Activated CD8-positive, alpha-beta T cell treated with anti-CD3 and anti-CD28 coated beads, Interleukin-2, amount 10 ng/mL, durations not matched to agents 7 days and 5 days (primary cell): ENCODE measurements at places on chromosomes 13 and 19. TPM values are rescaled to one million over a fixed set of nuclear protein-coding genes. Genes with fewer than 3 reads are reported as not detected.

GRCh38 chr19:18587962-18588610, 512 bp upstream of the REX1BD start:
- peaks cover 19% of the 10 kb centered on the region for H3K36me3 ChIP-seq
- DNase-seq: peak; percentile 33
- peak overlapping the region; percentile 96 for H3K27ac ChIP-seq

MCEMP1 gene
- total RNA-seq: not detected

GRCh38 chr13:21852043-21852442, 181.2 kb downstream of the FGF9 start:
- no peaks in the 10 kb centered on the region for H3K36me3 ChIP-seq
- DNase-seq: no peak
- no peak overlapping the region for H3K4me3 ChIP-seq

DNA sequence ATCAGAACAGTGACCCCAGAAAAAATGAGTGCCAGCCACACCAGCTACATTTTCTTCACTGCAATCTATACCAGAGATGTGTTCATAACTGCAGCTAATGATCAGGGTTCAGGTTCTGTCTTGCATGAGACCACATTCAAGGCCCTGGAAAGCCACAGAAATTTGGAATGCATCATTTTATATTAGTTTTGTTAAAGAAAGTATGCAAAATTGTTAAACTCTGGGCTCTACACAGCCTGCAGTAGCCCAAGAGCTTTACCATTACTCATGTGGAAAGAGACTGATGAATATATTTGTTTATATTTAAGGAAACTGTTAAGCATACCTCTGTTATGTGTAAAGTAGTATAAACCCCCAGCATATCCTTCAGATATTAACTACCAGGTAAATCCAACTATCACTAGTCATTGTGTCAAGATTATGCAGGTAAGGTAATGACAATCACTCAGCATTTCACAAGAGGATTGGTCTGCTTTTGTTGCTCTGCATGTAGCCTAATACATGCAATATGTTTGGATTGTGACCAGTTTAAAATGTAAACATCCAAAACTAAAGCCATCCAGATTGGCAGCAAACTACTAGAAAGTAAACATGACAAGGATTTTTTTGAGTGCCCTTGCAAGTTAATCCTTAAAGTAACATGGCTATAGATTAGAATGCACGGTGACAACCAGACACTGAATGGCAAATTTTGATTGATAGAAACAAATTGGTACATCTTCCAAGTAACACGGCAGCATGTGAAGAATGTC, 429.1 kb upstream of the ARGLU1 start:
- H3K27me3 ChIP-seq: no peaks in the 10 kb centered on the region
- no peaks in the 10 kb centered on the region for H3K36me3 ChIP-seq
- H3K4me3 ChIP-seq: no peak overlapping the region
- no peaks in the 10 kb centered on the region for H3K4me1 ChIP-seq

DNA sequence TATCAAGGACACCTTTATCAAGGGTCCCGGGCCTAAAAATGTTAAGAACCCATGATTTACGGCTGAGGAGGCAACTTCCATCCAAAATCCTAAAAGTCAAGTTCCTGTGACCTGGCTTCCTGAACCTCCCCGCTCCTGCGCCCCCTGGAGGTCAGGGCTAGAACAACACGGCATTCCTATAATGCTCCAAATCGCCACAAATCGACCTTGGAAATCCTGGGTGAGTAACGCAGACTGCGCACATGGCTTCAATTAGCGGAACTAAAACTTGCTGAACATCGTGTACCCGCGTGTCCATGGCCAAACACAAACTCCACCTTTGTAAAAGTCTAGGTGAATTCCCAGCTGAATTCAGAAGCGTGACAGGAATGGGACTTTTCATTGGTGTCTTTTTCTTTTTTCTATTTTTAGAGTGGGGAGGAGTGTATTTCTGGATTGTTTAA, 4.3 kb upstream of the C5AR1 start:
- H3K36me3 ChIP-seq: no peaks in the 10 kb centered on the region
- no peaks in the 10 kb centered on the region for H3K27me3 ChIP-seq
- DNase-seq: peak; percentile 55
- H3K4me1 ChIP-seq: peaks cover 12% of the 10 kb centered on the region
- H3K4me3 ChIP-seq: no peak overlapping the region
- H3K27ac ChIP-seq: no peak overlapping the region

GRCh38 chr13:36903925-36904595, 16.0 kb downstream of the SMAD9 start:
- no peak for DNase-seq
- H3K4me3 ChIP-seq: no peak overlapping the region
- H3K36me3 ChIP-seq: no peaks in the 10 kb centered on the region

NFILZ gene
- total RNA-seq: not detected

CCL25 gene
- 10.0 TPM for total RNA-seq

- H3K27me3 ChIP-seq: peaks cover 18% of the 10 kb centered on the region
- no peak overlapping the region for H3K27ac ChIP-seq
- no peaks in the 10 kb centered on the region for H3K36me3 ChIP-seq
These were observed 12.3 kb downstream of the HRC start for GRCh38 chr19:49142866-49143335.

PLEKHF1 gene
- total RNA-seq: 47.7 TPM

DNA sequence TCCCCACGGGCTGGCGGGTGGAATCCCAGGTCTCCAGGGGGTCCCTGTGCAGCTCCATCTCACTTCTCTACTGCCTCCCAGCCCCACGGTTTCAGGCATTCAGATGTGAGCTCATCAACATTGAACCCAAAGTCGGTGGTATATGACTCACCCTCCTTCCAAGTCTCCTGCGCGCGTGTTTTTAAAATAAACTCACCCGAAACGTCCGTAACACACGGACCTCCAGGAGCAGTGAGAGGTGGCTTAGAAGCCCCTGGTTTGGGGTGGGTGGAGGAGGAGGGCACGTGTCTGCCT, 14.0 kb upstream of the CRTC1 start:
- H3K27me3 ChIP-seq: no peaks in the 10 kb centered on the region
- no peaks in the 10 kb centered on the region for H3K4me1 ChIP-seq
- H3K27ac ChIP-seq: no peak overlapping the region

GRCh38 chr13:105920370-105920769, 615.1 kb downstream of the EFNB2 start:
- no peak overlapping the region for H3K4me3 ChIP-seq
- H3K36me3 ChIP-seq: no peaks in the 10 kb centered on the region
- H3K27ac ChIP-seq: no peak overlapping the region
- DNase-seq: no peak
- H3K27me3 ChIP-seq: no peaks in the 10 kb centered on the region

- peaks cover 7% of the 10 kb centered on the region for H3K36me3 ChIP-seq
- peak overlapping the region; percentile 85 for H3K27ac ChIP-seq
- no peak for DNase-seq
- no peaks in the 10 kb centered on the region for H3K27me3 ChIP-seq
- peaks cover 24% of the 10 kb centered on the region for H3K4me1 ChIP-seq
- peak overlapping the region; percentile 86 for H3K4me3 ChIP-seq
These were observed 99.6 kb downstream of the ZNF429 start for GRCh38 chr19:21604951-21605476.

DNA sequence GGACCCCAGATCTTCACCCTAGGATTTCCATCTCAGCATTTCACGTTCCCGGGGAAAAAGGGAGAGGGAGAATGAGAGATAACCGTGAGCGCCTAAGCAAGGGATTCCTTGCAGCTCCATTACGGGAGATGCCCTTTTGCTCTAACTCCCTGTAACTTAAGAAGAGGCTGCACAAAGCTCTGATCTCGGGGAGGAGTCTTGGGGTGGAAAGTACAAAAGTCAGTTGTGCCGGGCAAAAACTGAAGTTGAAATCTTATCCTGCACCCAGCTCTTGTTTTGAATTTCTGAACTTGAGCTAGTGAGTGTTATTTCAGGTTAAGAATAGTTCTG, 256.4 kb upstream of the SOX21 start:
- DNase-seq: no peak
- no peak overlapping the region for H3K4me3 ChIP-seq
- peaks cover 3% of the 10 kb centered on the region for H3K4me1 ChIP-seq
- no peaks in the 10 kb centered on the region for H3K36me3 ChIP-seq
- H3K27me3 ChIP-seq: peaks cover 47% of the 10 kb centered on the region

ZNF878 gene
- 1.1 TPM for total RNA-seq

GRCh38 chr13:35046587-35046986, 104.5 kb downstream of the NBEA start:
- no peaks in the 10 kb centered on the region for H3K36me3 ChIP-seq
- no peak overlapping the region for H3K27ac ChIP-seq
- no peak overlapping the region for H3K4me3 ChIP-seq
- H3K27me3 ChIP-seq: no peaks in the 10 kb centered on the region

- H3K4me3 ChIP-seq: no peak overlapping the region
- no peak for DNase-seq
- peaks cover 29% of the 10 kb centered on the region for H3K27me3 ChIP-seq
These were observed 786 bp upstream of the LILRA2 start for GRCh38 chr19:54572696-54573311.

DNA sequence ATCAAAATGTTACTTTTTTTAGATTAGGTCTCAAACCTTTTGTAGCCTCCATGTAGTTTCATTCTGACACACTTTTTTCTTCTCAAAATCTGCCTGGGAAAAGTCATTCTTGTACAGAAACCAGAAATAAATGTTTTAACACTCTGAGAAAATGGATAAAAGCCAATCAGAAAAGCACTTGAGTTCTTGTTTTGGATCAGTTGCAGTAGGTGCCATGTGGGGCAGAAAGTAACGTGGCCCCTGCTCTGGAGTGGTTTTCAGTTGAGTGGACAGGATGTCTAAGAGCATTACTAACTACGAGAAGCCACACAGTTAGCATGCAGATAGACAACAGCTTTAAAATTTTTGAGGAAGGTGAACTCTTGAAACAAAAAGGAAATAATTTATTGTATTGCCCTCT, 19.1 kb downstream of the GPR183 start:
- H3K36me3 ChIP-seq: peaks cover 52% of the 10 kb centered on the region
- H3K4me1 ChIP-seq: peaks cover 76% of the 10 kb centered on the region
- H3K27me3 ChIP-seq: no peaks in the 10 kb centered on the region
- peak; percentile 50 for DNase-seq
- no peak overlapping the region for H3K4me3 ChIP-seq

CFAP97D2 gene
- total RNA-seq: not detected

DNA sequence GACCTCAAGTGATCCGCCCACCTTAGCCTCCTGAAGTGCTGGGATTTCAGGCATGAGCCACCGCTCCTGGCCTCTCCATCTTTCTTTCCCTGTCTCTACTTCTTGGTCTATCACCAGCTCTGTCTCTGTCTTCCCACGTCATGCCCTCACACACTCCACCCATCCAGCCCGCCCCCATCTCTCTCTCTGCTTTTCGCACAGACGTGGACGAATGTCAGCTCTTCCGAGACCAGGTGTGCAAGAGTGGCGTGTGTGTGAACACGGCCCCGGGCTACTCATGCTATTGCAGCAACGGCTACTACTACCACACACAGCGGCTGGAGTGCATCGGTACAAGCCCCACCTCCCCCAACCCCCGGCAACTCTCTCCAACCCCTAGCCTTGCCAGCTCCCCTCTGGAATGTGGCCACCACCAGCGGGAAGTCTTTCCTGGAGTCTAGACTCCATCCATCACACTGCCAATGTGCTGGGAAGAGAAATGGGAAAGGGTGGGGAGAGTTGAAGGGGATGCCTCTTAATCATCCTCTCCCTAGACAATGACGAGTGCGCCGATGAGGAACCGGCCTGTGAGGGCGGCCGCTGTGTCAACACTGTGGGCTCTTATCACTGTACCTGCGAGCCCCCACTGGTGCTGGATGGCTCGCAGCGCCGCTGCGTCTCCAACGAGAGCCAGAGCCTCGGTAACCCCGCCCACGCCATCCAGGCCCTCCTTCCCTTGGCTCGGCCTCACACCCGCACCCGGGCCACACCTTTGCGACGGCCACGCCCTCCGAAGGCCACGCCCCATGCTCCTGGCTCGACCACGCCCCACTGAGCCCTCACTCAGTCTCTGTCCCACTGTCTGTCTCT, 22.5 kb downstream of the LTBP4 start:
- no peaks in the 10 kb centered on the region for H3K27me3 ChIP-seq
- peaks cover 16% of the 10 kb centered on the region for H3K4me1 ChIP-seq
- H3K4me3 ChIP-seq: no peak overlapping the region
- peaks cover 18% of the 10 kb centered on the region for H3K36me3 ChIP-seq

IQCN gene
- total RNA-seq: 3.7 TPM

DNA sequence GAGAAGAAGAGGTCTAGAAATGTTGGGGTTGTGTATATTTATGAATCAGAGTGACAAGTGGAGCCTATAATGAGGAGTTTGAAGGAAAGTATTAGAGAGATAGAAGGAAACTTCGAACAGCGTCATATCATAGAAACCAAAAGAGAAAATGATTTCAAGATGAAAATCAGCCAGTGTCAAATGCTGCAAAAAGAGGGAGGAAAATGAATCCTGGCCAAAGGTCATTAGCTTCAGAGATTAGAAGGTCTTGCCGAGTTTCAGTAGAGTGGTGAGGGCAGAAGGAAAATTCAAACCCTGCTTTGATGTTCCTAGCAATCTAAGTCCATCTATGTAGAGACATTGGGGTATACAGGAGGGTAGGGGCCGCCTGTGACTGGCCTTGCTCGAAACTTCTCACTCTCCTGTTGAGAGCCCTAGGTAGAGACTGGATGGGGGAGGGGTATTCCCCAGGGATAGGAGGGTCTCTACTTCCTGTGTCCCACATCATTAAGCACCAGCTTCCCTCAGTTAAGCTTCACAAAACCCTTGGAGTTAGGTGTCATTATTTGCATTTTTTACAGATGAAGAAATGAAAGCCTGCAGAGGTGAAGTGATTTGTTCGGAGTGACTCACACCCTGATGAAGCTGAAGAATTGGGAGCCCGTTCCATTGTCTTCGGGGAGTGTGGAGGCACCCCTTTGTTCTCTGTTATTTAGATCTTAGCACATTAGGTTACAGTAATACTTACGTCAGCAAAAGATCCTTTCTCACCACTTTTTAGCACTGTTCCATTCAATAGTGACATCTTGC, 62.8 kb downstream of the FGF9 start:
- no peaks in the 10 kb centered on the region for H3K36me3 ChIP-seq
- H3K4me3 ChIP-seq: no peak overlapping the region
- H3K4me1 ChIP-seq: no peaks in the 10 kb centered on the region

- H3K4me1 ChIP-seq: no peaks in the 10 kb centered on the region
- no peaks in the 10 kb centered on the region for H3K36me3 ChIP-seq
- H3K27ac ChIP-seq: no peak overlapping the region
- no peak overlapping the region for H3K4me3 ChIP-seq
These were observed 428.1 kb downstream of the ITGBL1 start for GRCh38 chr13:101880581-101880980.
